ENCODE measurements at places on chromosomes 11 and 22.

GRCh38 chr11:1567052-1567720 is 4.9 kb downstream of the DUSP8 start:
- no peak for DNase-seq

- no peak for DNase-seq
Observed at GRCh38 chr11:35138943-35139721, at the start of gene CD44. CD44 (plus strand) TSS chr11:35139171; CDS start chr11:35139304, 133 bp downstream.

DNA sequence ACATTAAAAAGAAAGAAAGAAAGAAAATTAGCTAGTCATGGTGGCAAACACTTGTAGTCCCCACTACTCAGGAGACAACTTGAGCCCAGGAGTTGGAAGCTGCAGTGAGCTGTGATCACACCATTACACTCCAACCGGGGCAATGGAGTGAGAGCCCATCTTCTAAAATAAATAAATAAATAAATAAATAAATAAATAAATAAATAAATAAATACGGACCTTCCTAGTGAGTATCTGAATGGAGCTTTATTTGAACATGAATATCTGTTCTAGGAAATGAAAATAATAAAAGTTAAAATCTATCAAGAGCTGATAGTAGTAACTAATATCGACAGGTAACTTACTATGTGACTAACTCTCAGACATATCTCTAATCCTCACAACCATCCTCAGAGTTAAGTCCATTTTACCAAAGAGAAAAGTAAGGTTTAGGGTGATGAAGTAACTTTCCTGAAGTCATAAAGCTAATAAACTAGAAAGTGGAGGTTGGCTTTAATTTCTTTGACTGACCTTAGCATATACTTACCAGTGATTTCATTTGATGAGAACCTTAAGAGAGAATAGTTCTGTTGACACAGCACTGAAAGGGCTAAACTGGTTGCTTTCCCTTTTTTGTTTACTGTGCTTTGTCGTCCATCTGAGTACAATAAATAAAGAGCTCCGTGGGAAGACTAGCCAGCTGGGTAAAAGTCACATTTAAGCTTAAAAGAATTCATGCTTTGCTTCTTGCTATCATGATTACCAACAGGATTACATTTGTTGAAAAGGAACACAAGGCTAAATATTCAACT is 22.4 kb downstream of the ENTHD1 start:
- no peak for DNase-seq

- no peak for DNase-seq
Observed at GRCh38 chr11:65777821-65778361, 2.9 kb downstream of the AP5B1 start.

DNA sequence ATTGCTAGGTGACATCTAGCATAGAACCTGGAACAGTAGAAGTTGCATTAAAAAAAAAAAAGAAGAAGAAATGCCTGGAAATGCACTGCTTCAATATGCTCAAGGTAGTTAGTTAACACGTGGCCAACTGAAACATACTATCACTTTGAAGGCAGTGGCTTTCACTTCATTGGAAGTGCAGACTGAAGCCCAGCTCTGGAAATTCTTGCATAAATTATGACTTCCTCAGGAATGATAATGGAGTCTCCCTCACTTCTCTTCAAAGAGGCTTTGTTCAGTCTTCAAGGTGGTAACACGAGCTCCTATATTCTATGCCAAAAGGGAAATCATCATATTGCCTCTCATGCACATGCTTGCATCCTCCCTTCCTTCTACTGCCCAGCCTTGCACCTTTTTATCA is 715.9 kb upstream of the API5 start:
- no peak for DNase-seq

DNA sequence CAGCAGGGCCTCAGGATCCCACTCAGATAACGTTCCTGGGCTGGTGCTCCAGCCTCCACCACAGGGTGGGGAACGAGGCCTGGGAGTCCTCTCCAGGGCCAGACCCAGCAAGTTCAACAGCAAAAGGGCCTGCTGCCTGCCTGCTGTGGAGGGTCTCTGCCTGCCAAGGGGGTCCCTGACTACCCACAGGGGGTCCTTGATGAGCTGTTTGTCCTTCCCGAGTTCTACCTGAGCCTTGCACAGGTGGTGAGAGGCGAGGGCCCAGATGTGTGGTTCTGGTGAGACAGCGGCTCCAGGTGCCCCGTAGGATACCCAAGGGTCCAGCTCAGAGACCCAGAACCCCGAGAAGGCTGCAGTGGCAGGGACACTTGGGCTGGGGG is 4.4 kb downstream of the DUSP8 start:
- DNase-seq, result no peak

GRCh38 chr11:90465553-90465952 is 242.7 kb upstream of the CHORDC1 start:
- no peak for DNase-seq

GRCh38 chr11:69504576-69505335 is 23.3 kb downstream of the LINC01488 start:
- DNase-seq, result no peak

- DNase-seq, result no peak
Observed at GRCh38 chr11:2791521-2792380, 92.0 kb upstream of the KCNQ1OT1 start.

- DNase-seq, result no peak
Observed at GRCh38 chr11:103652013-103652412, 384.4 kb upstream of the DDI1 start.

GRCh38 chr11:2092464-2092910 is 46.7 kb downstream of the IGF2 start:
- no peak for DNase-seq

- no peak for DNase-seq
Observed at GRCh38 chr11:70700453-70700852, 302.1 kb downstream of the CTTN start.

Measured in NCI-H2171 treated with DMSO at 0.1 percent for 48 hours (cell line).